ENCODE measurements at places on chromosomes 6 and 20.
A peak's percentile ranks its signal among the peaks of the same experiment; 100 is the strongest.

DNA sequence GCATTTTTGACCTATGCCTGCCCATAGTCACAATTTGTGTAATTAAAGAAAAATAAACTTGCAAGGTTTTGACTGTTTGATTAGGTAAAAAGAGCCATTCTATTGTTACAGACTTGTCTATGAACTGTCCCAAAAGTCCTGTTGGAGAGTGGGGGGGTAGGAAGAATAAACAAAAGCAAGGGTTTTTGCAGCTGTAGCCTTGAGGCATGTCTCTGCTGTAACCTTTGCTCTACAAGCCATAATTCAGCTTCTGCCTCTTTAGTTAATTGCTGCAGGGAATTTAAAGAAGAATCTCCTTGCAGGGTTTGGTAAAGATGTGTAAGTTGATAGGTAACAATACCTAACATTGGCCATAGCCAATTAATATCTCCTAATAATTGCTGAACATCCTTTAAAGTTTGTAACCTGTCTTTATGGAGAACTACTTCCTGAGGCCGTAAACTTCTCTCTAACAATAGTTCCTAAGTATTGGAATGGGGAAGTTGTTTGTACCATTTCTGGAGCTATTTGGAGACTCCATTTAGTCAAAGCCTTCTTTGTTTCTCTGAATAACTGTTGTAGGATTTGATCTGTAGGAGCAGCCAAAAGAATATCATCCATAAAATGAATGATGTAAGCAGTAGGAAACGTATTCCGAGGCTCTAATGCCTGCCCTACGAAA, 7.9 kb upstream of the ABHD12 start:
- DNase-seq = no peak

DNA sequence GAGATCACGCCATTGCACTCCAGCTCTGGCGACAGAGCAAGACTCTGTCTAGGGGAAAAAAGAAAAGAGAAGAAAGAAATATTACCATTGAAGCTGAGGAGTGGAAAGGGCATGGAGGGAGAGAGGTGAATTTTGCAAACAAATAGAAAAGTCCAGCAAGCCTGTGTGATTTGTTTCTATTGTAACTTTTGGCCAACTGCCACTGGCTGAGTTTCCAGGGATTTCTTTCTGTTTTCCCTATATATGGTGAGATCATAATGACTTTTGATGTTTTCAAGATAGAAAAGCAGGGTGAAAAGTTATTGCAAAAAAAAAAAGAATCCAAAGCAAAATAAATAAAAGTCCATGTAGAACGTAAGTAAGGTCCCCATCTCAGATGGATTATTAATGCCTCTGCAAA, 184.2 kb upstream of the RALGAPA2 start:
- DNase-seq = no peak

GRCh38 chr20:59176812-59177211, 13.2 kb downstream of the ZNF831 start:
- no peak for DNase-seq

GRCh38 chr6:20572288-20572687, 38.0 kb downstream of the CDKAL1 start:
- DNase-seq = peak; percentile 54

DNA sequence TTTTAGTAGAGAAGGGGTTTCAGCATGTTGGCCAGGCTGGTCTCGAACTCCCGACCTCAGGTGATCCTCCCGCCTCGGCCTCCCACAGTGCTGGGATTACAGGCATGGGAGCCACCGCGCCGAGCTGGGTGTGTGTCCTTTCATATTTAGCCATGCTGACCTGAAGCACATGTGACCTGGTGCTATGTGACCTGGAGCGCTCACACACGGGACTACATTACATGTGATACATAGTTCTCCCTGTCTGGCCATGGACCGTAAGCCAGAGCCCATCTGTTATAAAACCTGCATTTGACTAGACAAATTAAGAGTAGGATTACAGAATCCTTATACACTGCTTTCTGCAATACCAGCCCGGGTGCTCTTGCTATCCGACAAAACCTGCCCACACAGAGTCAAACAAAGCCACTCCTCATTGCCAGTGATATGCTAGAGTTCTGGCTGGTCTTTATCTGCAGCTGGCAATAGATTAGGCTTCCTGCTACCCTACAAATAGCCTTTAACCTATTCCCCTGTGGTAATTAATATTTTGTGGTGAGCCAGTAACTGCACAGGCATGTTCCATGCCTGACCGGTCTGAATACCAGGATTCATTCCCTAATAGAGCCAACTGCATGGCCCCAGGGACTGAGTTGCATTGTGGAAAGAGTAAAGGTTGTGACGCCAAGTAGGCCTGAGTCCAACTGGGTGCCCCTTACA, 26.3 kb upstream of the FAM50B start:
- DNase-seq = no peak

DNA sequence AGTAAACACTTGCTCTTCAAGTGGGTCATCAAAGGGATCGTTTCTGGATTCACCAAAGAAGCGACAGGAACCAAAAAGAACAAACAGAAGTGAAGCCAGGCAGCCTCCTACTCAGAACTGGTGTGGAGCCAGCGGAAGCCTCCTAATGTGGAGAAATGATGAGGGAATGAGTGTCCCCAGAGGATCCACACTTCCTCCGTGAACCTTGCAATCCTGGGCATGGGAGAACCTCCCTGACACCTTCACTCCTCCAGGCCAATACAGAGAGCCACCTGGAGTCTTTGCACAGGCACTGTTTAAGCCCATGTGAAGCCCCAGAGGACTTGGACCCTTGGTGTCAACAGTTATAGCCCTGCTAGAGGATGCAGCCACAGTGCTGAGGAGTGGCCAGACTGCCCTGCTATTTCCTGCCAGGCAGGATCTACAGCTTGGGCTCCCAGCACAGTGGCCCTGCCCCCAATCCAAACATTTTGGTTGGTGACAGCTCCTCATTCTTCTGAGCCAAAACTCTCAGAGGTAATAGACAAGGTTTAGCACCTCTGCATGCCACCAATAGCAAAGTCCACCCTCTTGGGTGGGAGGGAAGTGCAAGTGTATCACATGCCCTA, 23.2 kb upstream of the SERINC1 start:
- peak; percentile 78 for DNase-seq

- DNase-seq = no peak
Measured at GRCh38 chr6:96236471-96236870, 220.7 kb downstream of the FUT9 start.

- DNase-seq = peak; percentile 43
Measured at GRCh38 chr6:3751730-3752530, 417 bp upstream of the PXDC1 start.

- no peak for DNase-seq
Measured at GRCh38 chr6:158805698-158806377, 13.3 kb downstream of the EZR start.

DNA sequence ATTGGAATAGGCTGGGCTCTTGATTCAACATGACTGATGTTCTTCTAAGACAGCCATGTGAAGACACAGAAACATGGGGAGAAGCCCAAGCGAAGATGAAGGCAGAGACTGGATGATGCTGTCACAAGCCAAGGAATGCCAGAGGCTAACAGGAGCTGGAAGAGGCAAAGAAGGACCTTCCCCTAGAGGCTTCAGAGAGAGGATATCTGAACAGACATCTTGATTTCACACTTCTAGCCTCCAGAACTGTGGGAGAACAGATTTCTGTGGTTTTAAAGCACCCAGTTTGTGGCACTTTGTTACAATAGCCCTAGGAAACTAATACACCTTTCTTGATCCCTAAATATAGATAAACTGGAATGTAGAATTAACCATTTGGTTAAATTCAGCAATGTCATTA, 127.0 kb downstream of the EDN1 start:
- no peak for DNase-seq

- DNase-seq = no peak
Measured at GRCh38 chr6:101276066-101276465, 117.4 kb upstream of the GRIK2 start.
